ENCODE measurements at places on chromosomes 5 and 9. TPM values are rescaled to one million over a fixed set of nuclear protein-coding genes. Genes with fewer than 3 reads are reported as not detected.

DNA sequence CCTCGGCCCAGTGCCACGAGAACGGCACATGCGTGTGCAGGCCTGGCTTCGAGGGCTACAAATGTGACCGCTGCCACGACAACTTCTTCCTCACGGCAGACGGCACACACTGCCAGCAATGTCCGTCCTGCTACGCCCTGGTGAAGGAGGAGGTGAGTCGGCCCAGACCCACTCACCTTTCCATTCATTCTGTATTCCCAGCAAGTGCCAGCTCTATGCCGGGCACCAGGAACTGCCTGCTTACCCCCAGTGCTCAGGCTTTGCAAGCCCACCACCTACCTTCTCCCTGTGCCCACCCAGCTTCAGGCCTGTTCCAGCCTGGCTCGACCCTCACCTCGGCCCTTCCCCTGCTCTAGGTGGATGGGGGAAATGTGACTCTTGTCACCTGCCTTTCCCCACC lies 26.6 kb upstream of the AIF1L start:
- DNase-seq: no peak

DNA sequence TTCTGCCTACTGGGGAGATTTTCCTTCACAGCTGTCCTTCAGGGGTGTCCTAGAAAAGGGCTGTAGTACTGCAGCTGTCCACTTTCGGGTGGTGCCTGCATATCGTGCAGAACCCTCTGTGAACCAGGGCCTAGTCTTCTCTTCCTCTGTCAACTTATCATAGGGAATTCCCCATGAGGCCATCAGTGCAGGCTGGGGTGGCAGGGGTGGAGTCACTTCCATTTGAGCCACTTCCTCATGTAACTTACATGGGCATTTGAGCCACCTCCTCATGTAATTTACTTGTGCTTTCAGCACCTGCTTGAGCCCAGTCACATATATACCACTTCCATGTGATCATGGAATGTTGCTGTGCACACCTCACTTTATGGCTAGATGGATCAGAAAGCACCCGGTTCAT lies 742.0 kb upstream of the RGMB start:
- DNase-seq: no peak

GRCh38 chr5:154652746-154653417 lies 102.3 kb upstream of the LARP1 start:
- DNase-seq: no peak

The ADAMTS12 gene
- total RNA-seq: not detected

The BHMT2 gene
- not detected for total RNA-seq

GRCh38 chr5:167898361-167899042 lies 392.9 kb upstream of the WWC1 start:
- DNase-seq: no peak

The ISL1 gene
- not detected for total RNA-seq

GRCh38 chr5:112710896-112711295 lies 26.8 kb upstream of the APC start:
- peak; percentile 13 for DNase-seq

DNA sequence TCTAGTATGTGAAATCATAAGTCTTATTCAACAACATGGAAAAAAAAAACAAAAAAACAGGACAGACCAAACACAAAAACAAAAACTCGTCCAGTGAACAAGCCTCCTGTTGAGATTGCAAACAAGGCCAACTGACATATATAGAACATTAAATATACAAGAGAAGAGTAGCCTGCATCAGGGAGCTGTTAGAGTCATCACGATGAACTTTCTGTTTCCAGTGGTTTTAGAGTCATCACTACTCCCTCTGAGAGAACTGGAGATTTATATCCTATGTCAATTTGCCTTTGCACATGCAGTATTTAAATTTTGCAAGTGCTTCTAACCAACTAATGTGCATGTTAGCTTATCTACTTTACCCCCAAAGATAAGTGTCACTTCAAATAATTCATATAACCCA lies 9.9 kb downstream of the SNCAIP start:
- no peak for DNase-seq

DNA sequence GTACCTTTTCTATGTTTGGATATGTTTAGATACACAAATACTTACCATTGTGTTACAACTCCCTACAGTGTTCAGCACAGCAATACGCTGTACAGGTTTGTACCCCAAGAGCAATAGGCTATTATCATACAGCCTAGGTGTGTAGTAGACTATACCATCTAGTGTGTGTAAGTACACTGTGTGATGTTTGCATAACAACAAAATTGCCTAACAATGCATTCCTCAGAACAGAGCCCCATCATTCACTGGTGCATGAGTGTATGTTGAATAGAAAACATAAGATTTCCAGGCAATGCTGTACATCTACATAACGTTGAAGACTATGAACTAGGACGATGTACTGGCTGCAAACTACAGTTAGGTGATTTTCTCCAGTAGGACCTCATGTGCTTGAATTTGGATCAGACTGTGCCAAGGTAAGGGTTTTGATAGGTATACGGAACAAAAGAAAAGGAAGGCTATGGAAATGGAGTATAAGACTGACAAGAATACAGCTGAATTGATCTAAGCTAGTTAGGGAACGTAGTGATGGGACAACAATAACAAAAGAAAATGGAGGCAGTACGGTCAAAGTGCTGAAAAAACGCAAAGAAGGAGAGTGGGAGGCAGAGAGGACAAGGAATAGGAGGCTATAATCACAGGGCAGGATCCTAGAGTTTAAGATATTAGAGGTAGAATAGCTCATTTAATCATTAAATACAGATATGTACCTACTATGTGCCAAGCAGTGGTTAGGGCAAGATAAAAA lies 46.9 kb downstream of the FNIP1 start:
- DNase-seq: no peak

DNA sequence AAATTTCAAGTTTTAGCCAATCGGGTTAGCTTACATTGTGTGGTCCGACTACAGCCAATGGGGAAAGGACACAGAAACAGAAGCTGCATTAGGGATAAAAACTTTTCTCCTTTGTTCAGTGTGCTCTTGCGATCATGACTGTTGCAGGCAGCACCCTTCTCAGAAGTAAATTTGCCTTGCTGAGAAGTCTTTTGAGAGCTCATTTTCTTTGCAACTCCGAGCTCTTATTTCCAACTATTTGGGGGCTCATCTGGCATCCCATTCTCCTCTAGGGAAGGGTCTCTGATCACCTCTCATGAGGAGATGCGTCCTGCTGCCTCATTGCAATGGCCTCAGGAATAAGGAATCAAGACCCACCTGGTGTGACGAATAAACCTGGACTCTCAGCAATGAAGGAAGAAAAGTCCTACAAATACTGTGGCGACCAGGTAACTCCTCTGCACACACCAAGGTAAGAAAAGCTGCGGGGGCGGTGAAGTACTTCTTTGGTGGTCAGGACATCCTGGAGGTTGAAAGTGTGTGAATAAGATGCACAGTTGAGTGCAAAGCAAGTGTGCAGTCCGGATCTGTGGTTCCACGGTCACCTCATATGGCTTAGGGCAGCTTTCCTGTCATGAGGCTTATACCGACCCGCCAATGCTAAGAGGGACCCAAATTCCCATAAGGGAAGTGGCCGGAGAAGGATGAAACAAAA lies 20.4 kb downstream of the CNOT8 start:
- no peak for DNase-seq

DNA sequence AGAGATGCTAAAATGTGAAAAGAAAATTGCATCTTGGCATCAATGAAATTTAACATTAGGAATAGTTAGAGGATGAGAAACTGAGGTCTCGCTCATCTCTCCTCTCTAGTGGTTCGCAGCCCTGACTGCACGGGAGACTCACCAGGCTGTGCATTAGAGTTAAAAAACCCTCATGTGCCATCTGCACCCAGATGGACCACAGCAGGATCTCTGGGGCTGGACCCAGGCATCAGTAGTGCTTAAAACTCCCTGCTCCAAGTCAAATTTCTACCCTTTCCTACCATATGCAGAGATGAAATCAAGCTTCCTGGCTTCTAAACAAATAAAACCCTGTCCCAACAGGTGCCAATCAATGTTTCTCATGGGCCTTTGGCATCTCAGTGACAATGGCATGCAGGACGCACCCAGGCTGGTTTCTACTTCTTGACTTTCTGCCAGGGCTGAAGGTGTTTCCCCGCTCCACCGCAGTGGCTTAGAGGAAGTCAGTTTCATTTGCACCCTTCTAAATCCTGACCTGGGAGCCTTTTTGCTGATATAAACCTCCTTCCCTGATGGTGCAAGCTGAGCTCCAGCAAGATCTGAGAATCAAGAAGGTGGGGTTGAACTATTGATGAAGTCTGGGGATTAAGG lies 132.6 kb downstream of the NSG2 start:
- DNase-seq: no peak

DNA sequence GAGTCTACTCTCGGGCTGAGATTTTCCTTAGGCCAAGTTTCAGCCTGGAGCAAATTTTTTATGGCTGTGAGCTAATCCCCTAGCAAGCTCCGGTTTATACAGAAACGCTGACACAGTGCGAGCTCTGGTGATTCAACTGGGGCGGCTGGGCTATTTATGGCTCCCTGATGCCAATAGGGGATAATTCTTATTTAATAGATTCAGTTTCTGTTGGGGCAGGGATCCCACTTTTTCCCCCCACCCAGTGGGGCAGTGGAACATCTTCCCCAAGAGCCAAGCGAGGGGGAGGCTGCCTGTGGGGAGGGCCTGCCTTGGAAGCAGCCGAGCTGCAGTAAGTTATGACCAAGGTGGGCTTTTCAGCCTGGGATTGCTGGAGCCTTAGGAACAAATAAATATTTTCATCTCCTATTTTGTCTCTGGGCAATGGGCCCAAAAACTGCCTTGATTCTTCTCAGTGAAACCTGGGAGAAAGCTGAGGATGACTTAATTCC lies 129.1 kb downstream of the MACROH2A1 start:
- DNase-seq: no peak

GRCh38 chr9:134671341-134672113 lies 29.9 kb downstream of the COL5A1 start:
- DNase-seq: no peak

- no peak for DNase-seq
Measured at GRCh38 chr5:163436515-163436914, 880 bp upstream of the CCNG1 start.

The TAF11L10 gene
- total RNA-seq: not detected

- DNase-seq: no peak
Measured at GRCh38 chr5:33969572-33970452, 14.7 kb downstream of the SLC45A2 start.

The AK8 gene
- not detected for total RNA-seq

- DNase-seq: no peak
Measured at GRCh38 chr9:76453785-76454184, 5.2 kb upstream of the GCNT1 start.

The SEMA6A gene
- not detected for total RNA-seq

DNA sequence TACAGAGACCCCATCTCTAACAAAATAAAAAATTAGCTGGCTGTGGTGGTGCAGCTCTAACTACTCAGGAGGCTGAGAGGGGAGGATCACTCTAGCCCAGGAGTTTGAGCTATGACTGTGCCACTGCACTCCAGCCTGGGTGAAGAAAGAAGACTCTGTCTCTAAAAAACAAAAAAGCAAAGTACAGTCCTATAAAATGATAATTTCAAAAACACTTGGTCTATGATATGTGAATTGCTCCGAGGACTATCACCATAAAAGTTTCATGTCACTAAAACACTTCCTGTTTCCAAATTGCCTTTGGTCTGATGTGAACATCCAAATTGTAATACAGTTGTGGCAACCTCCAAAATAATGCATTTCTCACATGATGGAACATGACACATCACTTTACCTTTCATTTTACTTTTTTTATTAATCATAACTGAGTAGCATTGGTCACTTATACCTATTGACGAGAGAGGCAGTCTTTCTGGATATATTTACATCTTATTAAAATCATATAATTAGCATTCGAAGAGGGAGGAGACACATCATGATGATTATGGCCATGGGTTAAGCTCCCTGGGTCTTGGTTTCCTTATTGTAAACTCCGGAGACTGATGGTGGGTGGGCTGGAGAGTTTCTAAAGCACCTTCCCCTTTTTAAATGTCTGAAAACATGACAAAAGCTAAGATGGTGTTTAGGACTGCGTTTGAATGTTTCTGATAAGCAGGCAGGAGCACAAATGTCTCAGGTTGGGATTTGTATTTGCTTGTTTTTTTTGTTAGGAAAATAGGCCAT lies 25.8 kb upstream of the CD180 start:
- DNase-seq: no peak

The CMYA5 gene
- 0.13 TPM for total RNA-seq

GRCh38 chr5:167916261-167916691 lies 375.2 kb upstream of the WWC1 start:
- DNase-seq: no peak

The BICD2 gene
- 27.4 TPM for total RNA-seq

- no peak for DNase-seq
Measured at GRCh38 chr9:131529597-131530545, 1.2 kb downstream of the UCK1 start.

GRCh38 chr9:87771316-87772006 lies 45.5 kb downstream of the CTSL start:
- DNase-seq: no peak

GRCh38 chr5:138077064-138077696 lies 6.7 kb upstream of the WNT8A start:
- peak; percentile 23 for DNase-seq

DNA sequence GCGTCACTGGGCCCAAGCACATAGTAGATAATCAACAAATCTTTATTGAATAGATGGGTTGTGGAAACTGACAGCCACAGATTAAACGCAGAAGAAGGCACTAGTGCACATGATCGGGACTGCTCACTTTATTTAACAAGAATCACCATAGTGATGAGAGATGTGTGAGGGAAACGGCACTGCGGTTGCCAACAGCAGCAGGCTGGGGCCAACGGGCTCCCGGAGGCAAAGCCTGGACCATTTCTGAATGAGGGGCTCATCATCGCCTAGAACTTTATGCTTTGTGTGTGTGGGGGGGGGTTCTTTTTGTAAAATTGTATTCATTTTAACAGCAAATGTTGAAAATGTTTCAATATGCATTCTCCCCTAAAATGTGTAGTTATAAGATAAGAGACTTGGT lies 61.9 kb upstream of the RUFY1 start:
- DNase-seq: no peak

GRCh38 chr5:131945551-131946168 lies at the start of gene MEIKIN:
MEIKIN (minus strand) TSS chr5:131945663; CDS start chr5:131945505, 158 bp downstream.
- no peak for DNase-seq

The FOXI1 gene
- total RNA-seq: 0.13 TPM

The PCDHGC4 gene
- not detected for total RNA-seq

GRCh38 chr9:114388764-114389375 lies 1.1 kb upstream of the AKNA start:
- no peak for DNase-seq

The IPO11 gene
- total RNA-seq: 26.9 TPM

DNA sequence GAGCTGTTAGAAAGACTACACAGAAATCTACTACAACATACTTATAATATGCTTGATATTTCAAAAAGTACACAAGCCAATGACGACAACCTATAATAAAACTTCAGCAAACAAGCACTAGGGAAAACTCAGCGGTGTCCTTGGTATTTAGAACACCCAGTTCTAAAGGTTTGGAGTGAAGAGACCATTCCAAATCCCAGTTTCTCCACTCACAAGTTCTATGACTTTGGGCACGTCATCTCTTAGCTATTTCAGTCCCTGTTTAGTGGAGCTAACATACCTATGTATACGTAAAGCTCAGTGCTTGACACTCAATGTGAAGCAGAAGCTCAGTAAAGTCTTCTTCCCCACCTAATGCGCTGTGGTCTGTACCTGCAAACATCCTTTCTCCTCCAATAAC lies 52.8 kb downstream of the MLLT3 start:
- DNase-seq: no peak

- no peak for DNase-seq
Measured at GRCh38 chr5:112061666-112062065, 304.7 kb upstream of the NREP start.

The N4BP3 gene
- 3.7 TPM for total RNA-seq
